DMS79 (cell line): ENCODE measurements at places on chromosomes 7 and 10.

GRCh38 chr10:43373461-43373860 is 2.0 kb downstream of the FXYD4 start:
- no peak for DNase-seq

GRCh38 chr7:138864667-138865066 is 66.7 kb upstream of the ATP6V0A4 start:
- DNase-seq: no peak

DNA sequence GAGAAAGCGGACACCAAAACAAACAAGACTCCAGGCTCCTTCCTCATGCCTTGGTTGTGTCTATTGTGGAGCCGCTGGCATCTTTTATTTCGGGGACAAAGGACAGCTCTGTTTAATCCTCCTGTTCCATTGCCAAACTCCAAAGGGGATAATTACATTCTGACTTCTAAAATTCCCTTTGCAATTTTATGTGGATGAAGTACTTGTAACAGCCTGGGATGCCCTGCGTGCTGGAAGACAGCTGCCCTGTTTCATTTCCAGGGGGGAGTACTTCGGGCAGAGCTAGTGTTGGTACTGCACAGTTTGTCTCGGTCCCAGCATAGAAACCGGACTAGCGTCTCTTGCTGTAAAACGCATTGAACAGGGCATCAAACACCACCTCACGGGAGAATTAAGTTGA is 90.9 kb downstream of the BAMBI start:
- no peak for DNase-seq

GRCh38 chr7:147483634-147484292 is 1106.8 kb upstream of the C7orf33 start:
- DNase-seq: no peak

DNA sequence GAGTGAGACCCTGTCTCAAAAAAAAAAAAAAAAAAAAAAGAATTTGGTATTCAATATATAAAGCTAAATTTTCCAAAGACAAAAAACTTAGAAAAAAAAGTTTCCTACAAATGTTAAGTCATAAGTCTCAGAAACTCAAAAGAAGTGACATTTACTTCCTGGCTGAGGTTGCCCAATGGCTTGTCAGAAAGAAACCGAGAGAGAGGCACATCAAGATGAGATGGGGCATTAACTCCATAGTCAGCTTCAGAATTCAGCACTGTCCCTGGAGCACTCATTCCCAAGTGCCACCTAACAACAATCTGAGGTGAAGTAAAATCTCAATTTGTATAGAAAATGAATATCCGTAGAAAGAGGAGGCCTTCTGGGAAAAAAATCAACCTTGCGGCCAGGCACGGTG is 6.8 kb upstream of the SPOCK2 start:
- no peak for DNase-seq

GRCh38 chr7:9863545-9863944 is 1110.1 kb upstream of the PHF14 start:
- no peak for DNase-seq

- DNase-seq: no peak
Measured at GRCh38 chr7:111677848-111678247, 115.6 kb upstream of the IMMP2L start.

GRCh38 chr10:114762811-114763210 is 58.8 kb upstream of the FHIP2A start:
- no peak for DNase-seq

GRCh38 chr10:11557513-11557912 is 53.9 kb downstream of the USP6NL start:
- DNase-seq: no peak

- no peak for DNase-seq
Measured at GRCh38 chr10:63466144-63466935, 563 bp upstream of the JMJD1C start.

DNA sequence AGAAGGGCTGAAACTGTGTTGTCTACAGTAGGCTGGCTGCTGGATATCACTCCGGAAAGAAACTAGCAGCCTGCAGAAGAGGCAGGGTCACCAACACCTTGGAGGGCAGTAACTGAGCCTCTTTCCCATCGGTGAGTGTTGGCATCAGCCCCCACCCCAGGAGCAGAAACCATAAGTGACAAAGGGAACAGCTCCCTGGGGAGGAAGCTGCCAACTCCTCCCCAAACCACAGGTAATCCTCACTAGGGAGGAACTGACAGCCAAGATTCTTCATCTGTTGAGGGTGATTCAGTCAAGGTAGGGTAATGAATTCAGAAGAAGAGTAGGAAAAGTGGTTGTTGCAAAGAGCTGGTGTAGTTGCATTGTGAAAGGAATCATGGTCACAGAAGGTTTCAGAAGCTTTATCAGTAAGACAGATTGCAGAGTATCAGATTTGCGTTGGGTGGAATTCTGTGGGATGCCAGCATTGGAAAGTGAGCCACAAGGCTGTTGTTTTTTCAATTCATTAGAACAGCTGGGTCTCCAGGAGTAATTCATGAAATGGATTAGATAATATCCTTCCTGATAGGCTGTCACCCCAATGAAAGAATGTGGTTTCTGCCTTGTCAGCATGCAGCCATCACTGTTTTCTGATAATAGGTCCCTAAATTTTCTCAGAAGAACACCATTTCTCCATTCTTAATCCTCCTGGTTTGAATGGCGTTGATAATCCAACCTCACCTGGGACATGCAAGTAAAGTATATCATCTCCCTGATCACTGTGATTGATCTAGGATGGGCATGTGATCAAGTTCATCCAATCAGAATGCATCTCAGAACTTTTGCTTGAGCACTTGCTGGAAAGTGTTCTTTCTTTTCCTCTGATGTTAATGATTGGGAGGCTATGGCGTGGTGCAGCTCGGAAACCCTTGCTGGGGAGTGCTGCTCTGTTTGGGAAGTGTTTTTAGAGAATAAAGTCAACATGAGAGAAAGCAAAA is 75.0 kb upstream of the CTBP2 start:
- DNase-seq: no peak

- DNase-seq: no peak
Measured at GRCh38 chr7:134593530-134594392, 44.9 kb downstream of the AKR1B15 start.

- DNase-seq: no peak
Measured at GRCh38 chr10:60394446-60394845, 4.8 kb upstream of the ANK3 start.

DNA sequence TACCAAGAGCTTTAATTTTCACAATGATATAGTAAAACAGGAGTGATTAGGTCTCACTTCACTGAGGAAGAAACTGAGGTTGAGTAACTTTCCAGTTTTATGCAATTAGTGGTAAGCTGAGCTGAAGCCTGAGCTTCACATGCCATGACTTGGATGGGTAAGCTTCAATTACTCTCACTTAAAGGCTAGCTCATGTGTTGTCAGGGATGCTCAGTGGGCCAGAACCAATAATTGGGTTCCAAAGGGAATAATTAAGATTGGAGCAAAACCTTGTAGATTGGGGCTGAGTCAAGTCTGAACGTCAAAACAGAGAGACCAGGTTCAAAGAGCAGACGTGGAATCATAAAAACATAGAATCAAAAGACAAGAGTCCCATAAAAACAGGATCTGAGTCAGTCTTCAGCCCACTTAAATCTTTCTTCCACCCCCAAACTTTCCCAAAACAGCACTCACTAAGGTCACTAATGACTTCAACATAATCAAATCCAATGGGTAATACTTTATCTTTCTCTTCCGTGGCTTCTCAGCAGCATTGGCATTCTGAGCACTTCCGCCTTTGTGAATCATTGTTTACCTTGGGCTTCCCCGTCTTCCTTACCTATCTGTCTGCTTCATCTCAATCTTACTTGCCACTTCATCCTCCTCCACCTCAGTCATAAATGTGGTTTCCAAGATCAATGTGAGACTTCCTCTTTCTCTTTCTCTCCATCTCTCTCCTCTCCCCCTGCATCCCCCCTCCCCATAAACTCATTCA is 23.0 kb upstream of the EGFR start:
- no peak for DNase-seq

GRCh38 chr7:30843741-30844482 is 67.7 kb upstream of the AQP1 start:
- DNase-seq: no peak

DNA sequence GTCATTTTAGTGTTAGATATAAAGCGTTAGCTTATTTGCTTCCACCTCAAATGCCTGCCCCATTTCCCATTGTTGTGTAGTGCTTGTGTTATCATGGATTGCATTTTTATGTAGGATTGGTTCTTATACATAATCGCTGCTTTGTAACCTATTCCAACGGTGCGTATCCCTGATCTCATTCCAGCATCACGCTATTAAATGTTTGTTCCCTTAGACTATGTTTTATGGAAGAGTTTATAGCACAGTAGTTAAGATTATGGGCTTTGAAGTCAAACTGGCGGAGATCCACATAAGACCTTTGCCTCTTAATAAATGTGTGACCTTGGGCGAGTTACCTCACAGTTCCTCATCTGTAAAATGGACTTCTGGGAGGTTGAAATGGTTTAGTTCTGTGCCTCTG is 34.0 kb upstream of the ELN start:
- DNase-seq: no peak

DNA sequence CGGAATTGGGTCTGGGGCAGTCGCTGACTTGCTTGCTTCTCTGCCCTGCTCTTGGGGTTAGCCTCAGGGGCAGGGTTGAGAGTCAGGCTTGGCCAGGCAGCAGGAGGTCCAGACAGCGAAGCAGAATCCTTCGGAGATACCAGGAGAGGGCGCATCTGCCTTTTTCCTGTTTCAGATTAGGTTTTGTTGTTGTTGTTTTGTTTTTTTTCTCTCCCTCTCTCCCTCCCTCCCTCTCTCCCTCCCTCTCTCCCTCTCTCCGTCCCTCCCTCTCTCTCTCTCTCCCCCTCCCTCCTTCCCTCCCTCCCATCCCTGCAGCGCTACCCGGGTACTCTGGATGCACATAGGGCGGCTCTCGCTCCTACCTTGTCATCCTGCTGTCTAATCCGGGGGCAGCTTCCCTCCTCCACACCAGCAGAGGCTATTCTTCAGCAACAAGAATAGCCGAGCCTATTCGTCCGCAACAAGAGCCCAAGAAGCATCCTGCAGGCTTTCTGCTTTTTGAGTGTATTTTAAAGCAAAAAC is 758 bp upstream of the OPTN start:
- DNase-seq: no peak

DNA sequence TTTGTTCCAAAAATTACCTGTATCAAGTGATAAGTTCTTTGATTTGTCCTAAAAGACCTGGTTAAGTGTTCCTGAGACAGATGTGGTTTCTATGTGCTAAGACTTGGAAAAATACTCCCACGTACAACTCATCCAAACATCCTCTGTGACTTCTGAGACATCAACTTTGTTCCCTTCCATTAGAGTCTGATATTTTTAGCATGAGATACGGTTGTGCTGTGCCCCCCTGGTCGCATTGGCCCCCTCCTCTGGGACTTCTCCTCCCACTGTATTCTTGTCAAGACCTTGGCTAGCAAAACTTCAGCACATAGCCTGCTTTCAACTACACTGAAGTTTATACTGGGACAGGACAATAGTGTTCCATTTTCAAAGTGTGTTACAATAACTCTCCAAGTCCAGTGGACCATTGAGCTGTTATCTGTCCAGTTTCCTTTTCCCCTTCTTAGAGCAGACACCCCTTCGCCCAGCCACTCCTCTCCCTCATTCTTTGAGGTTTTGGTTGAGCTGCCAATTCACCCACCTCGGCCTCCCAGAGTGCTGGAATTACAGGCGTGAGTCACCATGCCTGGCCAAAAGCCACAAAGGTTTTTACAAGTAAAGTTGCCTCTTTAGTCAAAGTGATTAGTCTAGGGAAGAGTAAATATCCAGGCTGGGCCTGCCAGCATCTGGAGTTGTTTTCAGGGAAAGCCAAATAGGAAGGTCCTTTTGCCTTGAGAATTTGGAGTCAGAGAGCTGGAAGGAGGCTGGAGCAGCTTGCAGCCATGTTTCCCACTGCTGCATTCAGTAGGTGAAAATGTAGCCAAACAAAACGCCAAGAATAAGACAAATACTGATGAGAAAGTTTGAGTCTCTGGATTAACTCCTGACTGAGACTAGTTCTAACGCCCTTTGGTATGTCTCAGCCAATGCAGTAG is 17.8 kb upstream of the PDLIM1 start:
- peak; percentile 66 for DNase-seq

DNA sequence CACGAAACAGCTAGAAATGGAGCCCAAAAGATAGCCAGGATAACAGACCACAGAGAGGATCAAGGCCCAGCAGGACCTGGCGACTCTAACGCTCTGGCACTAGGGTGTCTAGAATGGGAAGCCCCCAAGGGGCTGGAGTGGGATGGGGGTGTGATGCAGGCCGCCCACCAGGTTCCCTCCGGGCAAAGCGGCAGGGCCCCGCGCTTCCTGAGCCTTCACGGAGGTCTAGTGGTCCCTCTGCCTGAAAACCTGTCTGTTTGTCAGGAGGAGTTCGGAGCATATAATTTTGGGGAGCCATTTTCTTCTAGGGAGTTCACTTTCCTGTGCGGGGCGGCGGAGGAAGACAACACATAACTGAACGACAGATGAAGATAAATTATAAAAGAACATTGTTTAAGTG is 48.2 kb upstream of the FXYD4 start:
- DNase-seq: no peak

DNA sequence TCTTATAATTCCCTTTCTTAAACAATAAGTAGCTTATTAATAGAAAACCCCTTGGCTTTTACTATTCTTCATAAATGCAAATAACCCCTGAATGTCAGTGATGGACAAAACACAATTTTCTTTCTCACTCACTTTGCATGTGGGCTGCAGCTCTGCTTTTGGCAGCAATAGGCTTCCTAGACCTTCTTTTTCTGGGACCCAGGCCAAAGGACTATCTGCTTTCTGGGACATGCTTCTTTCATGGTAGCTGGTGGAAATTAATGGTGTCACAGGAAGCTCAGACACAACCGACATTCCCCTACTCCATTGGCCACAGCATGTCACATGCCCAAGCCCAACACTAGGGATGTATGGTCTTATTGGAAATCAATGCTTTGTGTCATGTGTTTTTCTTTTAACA is 134.3 kb upstream of the MDFIC start:
- no peak for DNase-seq

DNA sequence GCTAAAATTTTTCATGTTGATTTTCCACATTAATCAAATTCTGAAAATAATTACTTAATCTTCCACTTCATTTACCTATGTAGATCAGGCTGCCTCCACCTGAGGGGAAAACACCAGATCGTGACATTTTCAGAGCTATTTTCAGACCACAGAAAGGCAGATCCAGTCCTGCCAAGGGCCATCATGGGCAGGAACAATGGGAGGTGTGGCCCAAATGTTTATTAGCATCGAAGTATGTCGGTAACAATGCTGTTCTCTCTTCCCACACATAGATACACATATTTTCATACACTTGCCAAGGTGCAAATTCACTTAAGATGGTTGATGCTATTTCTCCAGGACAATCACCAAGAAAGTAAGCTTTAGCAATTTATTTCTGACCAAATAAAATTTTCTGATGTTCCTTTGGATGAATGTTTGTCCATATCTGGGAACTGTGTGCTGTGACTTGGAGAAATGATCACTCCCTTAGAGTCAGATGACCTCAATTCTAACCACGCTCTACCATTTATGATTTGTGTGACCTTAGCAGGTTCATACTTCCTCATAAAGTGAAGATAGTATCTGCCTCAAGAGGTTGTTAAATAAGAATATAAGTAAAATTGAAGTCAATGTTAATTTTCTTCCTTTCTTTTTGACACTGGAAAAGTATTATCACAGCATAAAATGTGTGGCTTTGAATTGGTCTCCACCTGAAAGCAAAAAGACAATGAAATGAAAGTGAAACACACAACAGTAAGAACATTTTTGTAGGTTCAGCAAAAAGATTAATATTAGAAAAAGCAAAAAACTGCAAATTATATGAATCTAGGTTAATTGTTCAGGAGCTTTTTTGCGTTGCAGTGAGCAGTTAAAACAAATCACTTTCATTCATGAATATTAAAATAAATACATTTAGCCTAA is 310.4 kb upstream of the PHF14 start:
- no peak for DNase-seq
